ENCODE measurements at places on chromosomes 1 and 21.

GRCh38 chr1:78279051-78279450, 211.7 kb upstream of the PTGFR start:
- peak; percentile 48 for DNase-seq

- DNase-seq = peak; percentile 34
Measured at GRCh38 chr21:36209626-36210171, 53.1 kb downstream of the DOP1B start.

GRCh38 chr1:209059981-209060380, 523.5 kb upstream of the CAMK1G start:
- no peak for DNase-seq

DNA sequence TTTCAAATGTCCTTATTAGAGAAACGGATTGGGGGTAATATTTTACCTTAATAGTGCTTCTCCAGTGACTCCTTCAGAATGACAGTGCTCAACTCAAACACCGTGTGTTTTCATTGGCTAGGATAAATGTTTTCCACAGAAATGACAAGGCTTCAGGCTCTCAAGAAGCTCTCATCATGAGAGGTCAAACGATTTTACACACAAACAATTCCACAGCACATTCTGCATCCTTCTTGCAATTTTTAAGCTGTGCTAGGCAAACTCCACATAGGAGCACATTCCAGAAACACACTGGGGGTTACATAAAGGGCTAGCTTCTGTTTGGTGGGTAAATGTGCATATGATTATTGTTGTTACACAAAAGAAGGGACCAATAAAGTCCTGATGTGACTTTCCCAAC, 75.5 kb upstream of the IPO9 start:
- DNase-seq = no peak

- DNase-seq = peak; percentile 95
Measured at GRCh38 chr1:24201941-24202440, 14.9 kb upstream of the IFNLR1 start.

DNA sequence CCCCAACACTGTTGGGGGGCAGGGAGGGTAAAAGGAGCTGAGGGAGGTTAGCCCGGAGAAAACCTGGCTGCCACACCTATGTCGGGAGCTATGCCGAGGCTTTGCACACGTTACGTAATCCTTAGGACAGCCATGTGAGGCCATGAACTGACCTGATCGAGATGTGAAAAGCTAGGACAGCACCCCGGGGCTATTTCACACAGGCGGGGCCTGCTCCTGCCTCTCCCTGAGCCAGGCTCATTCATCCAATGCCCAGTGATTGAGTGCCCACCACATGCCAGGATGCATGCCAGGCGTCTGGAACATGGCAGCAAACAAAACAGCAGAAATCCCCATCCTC, 30.2 kb downstream of the LDLRAP1 start:
- no peak for DNase-seq

DNA sequence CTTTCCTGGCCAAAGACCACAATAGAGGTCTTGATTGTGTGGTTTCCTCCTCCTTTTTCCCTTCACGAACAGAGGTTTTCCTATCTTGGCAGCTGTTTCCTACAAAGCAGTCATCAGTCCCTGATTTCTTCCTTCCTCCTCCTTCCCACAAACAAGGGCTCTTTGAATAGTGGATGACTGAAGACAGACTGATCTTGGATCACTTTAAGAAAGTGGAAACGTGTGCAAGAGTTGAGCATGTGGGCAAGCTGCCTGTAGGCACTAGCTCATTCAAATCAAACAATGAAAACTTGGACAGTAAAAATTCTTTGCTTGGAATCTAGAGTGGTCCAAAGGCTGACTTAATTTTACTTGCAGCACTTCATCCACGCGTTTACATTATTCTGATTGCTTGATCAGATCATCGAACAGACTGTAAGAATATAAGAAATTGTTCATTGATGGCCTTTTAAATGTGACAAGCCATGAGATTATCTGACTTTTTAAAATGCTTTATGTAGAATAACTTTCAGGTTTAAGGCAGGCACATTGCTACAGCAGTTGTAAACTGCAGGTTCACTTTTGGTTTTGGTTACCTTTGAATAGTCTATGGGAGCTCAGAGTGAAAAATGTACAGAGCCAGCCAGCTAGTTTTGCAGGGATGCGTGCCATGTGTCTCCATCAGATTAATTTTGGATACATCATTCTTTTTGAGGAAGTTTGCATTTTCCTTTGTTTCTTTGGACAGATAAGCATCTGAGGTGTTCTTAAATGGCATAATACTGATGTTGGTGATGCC, 34.4 kb downstream of the ADGRL2 start:
- no peak for DNase-seq

- DNase-seq = no peak
Measured at GRCh38 chr21:45390121-45390751, 14.7 kb upstream of the COL18A1 start.

GRCh38 chr1:13792419-13792818, 92.4 kb downstream of the PRDM2 start:
- peak; percentile 13 for DNase-seq

DNA sequence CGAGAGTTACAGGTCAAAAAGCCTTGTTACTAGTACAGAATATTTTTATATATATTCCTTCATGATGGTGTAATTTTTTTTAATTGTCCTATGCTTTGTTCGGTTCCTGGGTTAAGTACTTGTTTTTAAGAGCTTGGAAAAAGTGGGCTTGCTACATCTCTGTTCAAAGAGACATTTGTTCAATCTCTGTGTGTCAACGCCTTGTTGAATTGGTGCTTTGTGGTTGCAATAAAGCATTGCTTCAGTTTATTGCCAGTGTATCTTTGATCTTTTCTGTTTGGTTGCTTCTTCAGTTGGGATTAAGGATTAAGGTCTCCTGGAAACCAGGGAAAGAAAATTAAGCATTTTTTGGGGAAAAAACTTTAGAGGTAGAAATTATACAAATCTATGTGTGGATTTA, 47.7 kb upstream of the DNASE2B start:
- no peak for DNase-seq

- DNase-seq = no peak
Measured at GRCh38 chr1:117670976-117671780, 65.3 kb downstream of the TENT5C start.

GRCh38 chr1:164982545-164982944, 374.0 kb downstream of the LMX1A start:
- no peak for DNase-seq

- no peak for DNase-seq
Measured at GRCh38 chr1:83515578-83516154, 483.3 kb downstream of the TTLL7 start.

DNA sequence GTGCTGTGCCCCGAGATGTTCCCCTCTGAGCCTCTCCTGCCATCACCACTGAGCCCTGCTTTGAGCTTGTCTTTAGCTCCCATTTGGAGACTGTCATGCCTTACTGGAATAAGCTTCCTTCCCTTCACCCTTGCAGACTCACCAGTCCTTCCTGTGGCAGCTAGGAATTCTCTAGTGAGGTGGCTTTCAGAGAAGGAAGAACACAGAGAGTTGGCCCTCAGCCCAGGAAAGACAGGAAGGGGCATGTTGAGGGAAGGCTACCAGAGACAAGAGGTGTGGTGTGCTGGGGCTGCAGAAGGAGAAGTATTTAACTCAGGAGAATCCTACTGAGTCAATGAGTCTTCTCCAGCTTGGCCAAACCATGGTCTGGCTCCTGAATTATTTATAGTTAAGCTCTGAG, 76.3 kb downstream of the UCK2 start:
- DNase-seq = peak; percentile 11

GRCh38 chr1:94265906-94266305, 28.5 kb upstream of the ARHGAP29 start:
- DNase-seq = no peak

GRCh38 chr1:100683448-100684349, 35.8 kb upstream of the VCAM1 start:
- no peak for DNase-seq

- peak; percentile 93 for DNase-seq
Measured at GRCh38 chr21:35303085-35303484, 254.0 kb upstream of the RUNX1 start.

DNA sequence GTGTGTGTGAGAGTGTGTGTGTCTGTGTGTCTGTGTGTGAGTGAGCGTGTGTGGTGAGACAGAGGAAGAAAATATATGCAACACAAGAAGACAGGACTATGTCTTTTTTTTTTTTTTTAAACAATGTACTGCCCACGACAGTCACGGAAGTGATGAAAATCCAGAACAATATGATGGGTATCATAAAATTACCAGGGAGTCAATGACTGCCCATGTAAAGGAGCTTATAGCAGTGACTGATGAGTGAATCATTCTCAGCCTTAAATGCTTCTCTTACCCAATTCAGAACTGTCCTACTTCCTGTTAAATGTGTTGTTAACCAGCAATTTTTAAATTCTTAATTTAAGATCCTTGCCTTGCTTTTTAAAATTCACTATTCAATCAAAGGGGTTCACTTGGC, 46.6 kb downstream of the RGS7 start:
- DNase-seq = no peak

All from kidney glomerular epithelial cell (primary cell).